GM18507 (cell line): ENCODE measurements at places on chromosomes 2 and 18.

DNA sequence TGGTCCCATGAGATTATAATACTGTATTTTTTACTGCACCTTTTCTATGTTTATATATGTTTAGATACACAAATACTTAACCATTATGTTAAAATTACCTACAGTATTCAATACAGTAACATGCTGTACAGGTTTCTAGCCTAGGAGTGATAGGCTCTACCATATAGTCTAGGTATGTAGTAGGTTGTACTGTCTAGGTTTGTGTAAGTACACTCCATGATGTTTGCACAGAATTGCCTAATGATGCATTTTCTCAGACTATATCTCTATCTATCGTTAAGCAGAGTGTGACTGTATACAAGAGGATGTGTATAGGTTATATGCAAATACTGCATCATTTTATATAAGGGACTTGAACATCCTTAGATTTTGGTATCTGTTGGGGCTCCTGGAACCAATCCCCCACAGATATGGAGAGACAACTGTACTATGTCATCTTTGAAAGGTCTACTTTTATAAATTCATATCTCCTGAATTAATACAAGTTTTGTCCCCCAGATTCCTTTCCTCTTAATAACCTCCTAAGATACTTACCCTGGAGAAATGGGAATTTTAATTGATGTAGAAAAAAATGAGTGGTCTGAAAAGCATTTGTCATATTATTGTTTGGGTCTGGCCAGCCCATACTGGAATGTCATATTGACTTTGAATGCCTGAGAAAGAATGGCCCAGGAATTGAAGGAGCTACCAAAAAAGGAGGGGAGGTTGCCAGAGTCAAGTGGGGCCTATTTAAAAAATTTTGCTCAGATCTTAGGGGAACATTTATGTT lies 36.6 kb downstream of the EHBP1 start:
- DNase-seq = no peak

DNA sequence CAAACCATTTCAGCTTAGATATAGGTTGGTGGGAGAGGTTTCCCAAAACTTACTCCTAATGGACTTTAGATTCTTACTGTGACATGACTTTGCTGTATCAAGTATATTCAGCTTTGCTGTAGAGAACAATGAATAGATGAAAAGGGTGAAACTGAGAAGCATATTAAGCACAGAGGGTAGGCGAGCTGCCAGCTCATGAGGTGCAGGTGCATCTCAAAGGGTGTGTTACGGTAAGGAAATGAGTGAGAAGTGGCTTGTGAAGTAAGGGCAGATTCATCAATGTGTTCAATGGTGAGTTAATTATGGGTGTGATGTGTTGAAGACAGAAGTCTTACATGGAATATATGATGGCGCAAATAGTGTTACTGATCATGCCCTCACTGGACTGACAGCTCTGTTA lies 49.3 kb downstream of the CD8B2 start:
- no peak for DNase-seq

DNA sequence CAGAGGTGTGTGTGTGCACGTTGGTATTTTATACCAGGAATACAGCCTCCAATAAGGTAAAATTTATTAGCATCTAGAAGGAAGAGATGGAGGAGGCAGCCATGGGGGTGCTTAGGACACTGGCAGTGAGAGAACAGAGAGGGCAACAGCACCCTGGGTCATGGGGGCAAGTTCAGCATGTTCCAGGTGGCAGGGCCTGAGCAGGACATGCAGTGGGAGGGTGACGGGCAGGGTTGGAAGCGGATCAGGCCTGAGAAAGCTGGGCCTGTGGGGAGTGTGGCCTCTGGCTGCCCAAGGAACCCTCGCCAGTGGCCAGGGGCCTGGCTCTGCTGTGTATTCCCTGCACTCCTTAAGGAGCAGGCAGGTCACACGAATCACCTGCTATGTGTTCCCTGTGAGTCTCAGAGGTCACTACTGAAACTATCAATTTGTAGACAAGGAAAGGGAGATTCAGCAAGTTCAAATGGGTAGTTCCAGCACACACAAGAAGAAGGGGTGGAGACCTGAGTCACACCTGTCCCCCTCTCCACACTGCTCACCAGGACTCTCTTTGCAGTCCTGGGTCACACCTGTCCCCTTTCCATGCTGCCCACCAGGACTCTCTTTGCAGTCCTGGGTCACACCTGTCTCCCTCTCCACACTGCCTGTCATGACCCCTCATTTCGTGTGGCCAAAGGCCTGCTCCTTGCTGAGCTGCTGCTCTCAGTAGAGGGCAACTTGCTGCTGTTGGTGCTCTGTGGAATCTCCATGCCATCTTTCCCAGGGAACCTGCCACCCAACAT lies 463.9 kb upstream of the HS6ST1 start:
- no peak for DNase-seq

- DNase-seq = no peak
Measured at GRCh38 chr2:14492920-14493503, 139.5 kb upstream of the LRATD1 start.

- DNase-seq = no peak
Measured at GRCh38 chr18:50280707-50281294, 522 bp downstream of the MBD1 start.

GRCh38 chr2:187302586-187302985 lies 145.5 kb downstream of the CALCRL start:
- no peak for DNase-seq

- no peak for DNase-seq
Measured at GRCh38 chr2:145123606-145124005, 603.7 kb upstream of the ZEB2 start.

- no peak for DNase-seq
Measured at GRCh38 chr2:120344976-120345581, 857 bp upstream of the INHBB start.

DNA sequence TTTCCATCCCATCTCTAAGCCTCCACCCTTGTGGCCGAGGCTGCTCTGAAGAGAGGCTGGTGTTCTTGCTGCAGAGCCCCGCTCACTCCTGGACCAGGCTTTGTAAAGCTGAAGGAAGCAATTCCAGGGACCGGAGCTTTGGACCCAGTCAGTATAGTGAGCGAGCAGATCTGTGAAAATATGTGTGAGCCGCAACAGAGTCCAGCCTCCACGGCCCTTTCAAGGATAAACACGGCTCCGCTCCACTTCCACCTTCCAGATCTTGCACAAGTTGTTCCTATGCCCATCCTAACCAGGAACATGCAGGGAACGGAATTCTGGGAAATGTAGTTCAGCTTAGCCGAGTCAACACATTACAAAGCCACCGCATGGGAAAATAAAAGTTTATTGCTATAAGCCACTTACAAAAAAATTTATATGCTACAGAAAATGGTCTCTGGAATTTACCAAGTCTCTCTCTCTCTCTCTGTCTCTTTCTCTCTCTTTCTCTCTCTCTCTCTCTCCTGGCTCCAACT lies 151.7 kb upstream of the ZNF521 start:
- DNase-seq = no peak
